Activated naive CD4-positive, alpha-beta T cell treated with anti-CD3 and anti-CD28 coated beads for 36 hours (primary cell): ENCODE measurements at places on chromosomes 5 and 9. TPM values are rescaled to one million over a fixed set of nuclear protein-coding genes. Genes with fewer than 3 reads are reported as not detected.

- H3K4me3 ChIP-seq = no peak overlapping the region
- no peaks in the 10 kb centered on the region for H3K4me1 ChIP-seq
- H3K27me3 ChIP-seq = no peaks in the 10 kb centered on the region
- no peak overlapping the region for H3K27ac ChIP-seq
- no peaks in the 10 kb centered on the region for H3K36me3 ChIP-seq
These were observed 166.5 kb upstream of the IZUMO3 start for GRCh38 chr9:24712206-24712605.

The GDNF gene
- not detected for total RNA-seq

GRCh38 chr5:181282874-181283273, 21.9 kb upstream of the TRIM52 start:
- no peak overlapping the region for H3K4me3 ChIP-seq
- H3K4me1 ChIP-seq = no peaks in the 10 kb centered on the region
- no peaks in the 10 kb centered on the region for H3K36me3 ChIP-seq
- DNase-seq = no peak

GRCh38 chr5:29214839-29215238, 1978.6 kb upstream of the CDH6 start:
- no peaks in the 10 kb centered on the region for H3K36me3 ChIP-seq
- no peaks in the 10 kb centered on the region for H3K4me1 ChIP-seq
- DNase-seq = no peak
- no peaks in the 10 kb centered on the region for H3K27me3 ChIP-seq
- H3K27ac ChIP-seq = no peak overlapping the region

DNA sequence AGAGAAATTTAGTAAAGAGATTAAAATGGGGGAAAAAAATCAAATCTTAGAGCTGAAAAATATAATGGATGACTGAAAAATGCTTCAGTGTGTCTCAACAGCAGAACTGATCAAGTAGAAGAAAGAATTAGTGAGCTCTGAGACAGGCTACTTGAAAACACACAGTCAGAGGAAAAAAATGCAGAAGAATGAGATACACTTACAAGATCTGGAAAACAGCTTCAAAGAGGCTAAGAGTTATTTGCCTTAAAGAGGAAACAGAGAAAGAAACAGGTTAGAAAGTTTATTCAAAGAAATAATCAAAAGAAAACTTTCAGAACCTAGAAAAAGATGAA, 70.5 kb upstream of the OR2K2 start:
- H3K36me3 ChIP-seq = peaks cover 74% of the 10 kb centered on the region
- no peak overlapping the region for H3K27ac ChIP-seq
- no peak for DNase-seq
- H3K4me3 ChIP-seq = no peak overlapping the region

The TAF11L5 gene
- not detected for total RNA-seq

The LRRC19 gene
- total RNA-seq = not detected

DNA sequence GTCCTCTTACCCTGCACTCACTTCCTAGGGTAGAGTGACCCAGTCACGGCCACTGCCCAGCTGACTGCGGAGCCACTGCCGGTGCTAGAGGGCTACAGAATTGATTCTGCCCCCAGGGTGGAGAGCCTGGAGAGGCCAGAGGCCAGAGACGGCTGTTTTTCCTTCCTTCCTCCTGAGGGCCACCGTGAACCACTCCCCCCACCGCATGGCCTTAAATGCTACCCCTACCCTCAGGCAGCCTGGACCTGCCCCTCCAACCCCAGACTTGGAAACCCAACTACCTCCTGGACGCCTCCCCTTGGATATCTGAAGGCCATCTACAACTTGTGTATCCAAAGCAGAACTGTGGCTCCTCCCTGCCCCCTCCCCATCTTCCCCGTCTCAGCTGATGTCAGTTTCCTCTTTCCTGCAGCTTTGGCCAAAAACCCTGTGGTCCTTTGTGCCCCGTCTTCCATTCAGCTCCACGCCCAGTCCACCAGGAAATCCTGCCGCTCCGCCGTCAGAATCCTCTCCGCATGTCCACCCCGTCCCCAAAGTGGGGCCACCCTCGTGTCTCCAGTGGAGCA, 16.3 kb downstream of the SH2D3C start:
- H3K27me3 ChIP-seq = no peaks in the 10 kb centered on the region
- H3K27ac ChIP-seq = no peak overlapping the region
- H3K4me1 ChIP-seq = peaks cover 27% of the 10 kb centered on the region
- H3K4me3 ChIP-seq = no peak overlapping the region
- no peak for DNase-seq

DNA sequence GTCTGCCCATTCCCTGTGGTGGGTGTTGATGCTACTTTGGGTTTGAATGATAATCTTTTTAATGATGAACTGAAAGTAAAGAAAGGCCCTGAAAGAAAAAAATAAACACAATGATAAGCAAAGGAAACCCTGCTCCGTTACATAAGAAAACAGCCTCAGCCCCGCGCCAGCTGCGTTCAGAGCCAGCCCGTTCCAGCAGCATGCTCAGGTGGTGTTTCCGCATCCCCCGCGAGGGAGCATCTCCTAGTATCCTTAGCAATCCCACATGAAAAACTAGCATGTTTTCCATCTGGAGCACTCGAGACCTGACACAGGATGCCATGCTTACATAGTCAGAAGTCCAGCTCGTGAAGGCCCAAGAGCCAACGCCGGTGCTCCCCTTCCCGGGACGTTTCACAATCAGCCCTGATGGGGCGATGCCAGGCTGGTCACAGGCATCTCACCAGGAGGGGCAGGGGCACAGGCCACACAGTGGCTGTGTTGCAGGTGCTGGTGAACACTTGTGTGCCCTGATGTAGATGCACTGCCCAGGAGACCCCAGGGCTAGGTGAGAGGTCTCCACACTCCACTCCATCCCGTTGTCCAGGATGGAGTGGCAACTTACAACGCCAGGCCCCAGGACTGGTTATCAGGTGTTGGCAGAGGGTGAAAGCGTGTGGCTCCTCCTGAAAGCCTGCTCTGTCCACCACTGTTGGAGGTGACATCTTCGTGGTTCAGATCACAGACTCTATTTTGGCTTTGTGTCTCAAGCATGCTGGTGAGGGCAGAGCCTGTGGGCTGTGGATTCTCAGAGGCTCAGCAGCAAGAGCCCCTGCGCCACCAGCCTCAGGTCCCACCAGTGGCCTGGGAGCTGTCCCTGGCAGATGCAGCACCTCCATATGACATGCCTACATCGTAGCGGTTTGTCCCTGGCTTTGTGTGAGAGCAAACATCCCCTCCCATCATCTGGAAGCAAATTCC, 246.8 kb upstream of the IRX1 start:
- peaks cover 3% of the 10 kb centered on the region for H3K27me3 ChIP-seq
- H3K27ac ChIP-seq = no peak overlapping the region
- DNase-seq = no peak
- no peak overlapping the region for H3K4me3 ChIP-seq
- no peaks in the 10 kb centered on the region for H3K4me1 ChIP-seq

The EIF4EBP3 gene
- 27.2 TPM for total RNA-seq

The PCDHGA6 gene
- total RNA-seq = 0.07 TPM

GRCh38 chr9:134630393-134630790, 11.2 kb upstream of the COL5A1 start:
- no peaks in the 10 kb centered on the region for H3K4me1 ChIP-seq
- DNase-seq = no peak
- H3K27ac ChIP-seq = no peak overlapping the region

DNA sequence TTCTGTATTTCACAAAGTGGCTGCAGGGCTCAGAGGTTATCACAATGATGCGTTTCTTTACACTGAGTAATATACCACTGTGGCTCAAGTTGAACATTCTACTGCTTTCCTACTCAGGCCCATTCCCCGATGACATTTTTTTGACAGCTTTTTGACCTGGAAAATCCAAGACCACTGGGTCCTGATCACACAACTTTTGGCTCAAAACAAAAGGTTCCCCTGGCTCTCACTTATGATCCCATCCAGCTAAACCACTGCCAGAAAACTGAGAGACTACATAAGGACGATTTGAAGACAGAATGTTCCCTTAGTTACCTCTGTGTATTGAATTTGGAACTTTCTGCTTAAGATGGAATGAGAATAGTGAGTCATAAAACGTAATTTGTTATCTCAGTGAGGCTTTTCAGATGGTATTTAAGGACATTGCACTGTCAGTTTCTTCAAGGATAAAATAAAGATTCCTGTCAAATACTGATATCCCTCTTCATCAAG, 78.0 kb upstream of the FBXL7 start:
- no peak for DNase-seq
- no peaks in the 10 kb centered on the region for H3K4me1 ChIP-seq
- no peak overlapping the region for H3K27ac ChIP-seq
- H3K36me3 ChIP-seq = no peaks in the 10 kb centered on the region
- H3K4me3 ChIP-seq = no peak overlapping the region

The PIP5K1B gene
- 0.38 TPM for total RNA-seq

DNA sequence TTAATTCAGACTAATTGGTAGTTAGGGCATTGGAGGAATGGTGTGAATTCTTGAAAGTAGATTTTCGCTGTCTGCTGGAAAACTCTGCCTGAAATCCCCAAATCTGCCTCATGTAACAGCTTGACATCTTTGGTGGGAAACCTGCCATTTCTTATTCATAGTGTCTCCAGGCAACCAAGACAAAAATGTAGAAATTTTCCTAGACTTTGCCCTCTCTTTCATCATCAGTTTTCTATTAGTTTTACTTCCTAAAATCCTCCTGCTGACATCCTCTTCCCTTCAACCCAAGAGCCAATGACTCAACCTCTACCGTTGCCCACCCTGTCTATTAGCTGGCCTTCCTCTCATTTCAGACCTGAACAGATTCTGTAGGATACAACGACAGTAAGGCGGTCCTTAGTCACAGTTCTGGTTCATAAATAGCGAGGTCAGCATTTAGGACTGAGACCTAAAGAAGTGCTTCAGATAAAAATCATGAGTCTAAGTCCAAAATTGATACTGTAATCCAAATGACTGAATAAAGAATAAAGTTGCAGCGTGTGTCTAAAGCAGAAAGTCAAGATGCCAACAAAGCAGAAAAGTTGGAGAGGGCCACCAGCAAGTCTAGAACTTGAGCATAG, 133.9 kb downstream of the MUSK start:
- no peak overlapping the region for H3K4me3 ChIP-seq
- no peaks in the 10 kb centered on the region for H3K4me1 ChIP-seq
- H3K27me3 ChIP-seq = no peaks in the 10 kb centered on the region

DNA sequence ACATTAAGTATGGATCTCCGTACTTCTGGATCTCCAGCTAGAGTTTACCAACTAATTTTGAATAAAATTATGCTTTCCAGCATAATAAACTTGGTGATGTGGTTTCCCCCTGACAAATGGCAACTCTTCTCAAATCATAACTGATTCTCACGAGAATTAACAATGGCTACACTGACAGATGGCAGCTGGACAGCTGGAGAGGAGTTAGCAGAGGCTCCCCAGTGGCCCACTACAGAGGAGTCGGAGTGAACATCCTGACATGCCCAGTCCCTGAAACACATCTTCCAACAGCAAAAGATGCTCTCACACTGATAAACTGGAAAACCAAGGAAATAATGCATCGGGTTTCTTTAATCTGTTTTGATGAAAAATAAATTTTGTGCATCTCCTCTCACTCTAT, 239.6 kb downstream of the MAN2A1 start:
- no peak overlapping the region for H3K4me3 ChIP-seq
- no peak overlapping the region for H3K27ac ChIP-seq
- no peaks in the 10 kb centered on the region for H3K27me3 ChIP-seq
- no peak for DNase-seq
- no peaks in the 10 kb centered on the region for H3K4me1 ChIP-seq

- no peak overlapping the region for H3K27ac ChIP-seq
- H3K27me3 ChIP-seq = no peaks in the 10 kb centered on the region
- no peaks in the 10 kb centered on the region for H3K4me1 ChIP-seq
- no peak overlapping the region for H3K4me3 ChIP-seq
These were observed 46.2 kb upstream of the POU5F2 start for GRCh38 chr5:93787598-93787997.

- no peaks in the 10 kb centered on the region for H3K27me3 ChIP-seq
- no peak for DNase-seq
- no peaks in the 10 kb centered on the region for H3K4me1 ChIP-seq
- H3K36me3 ChIP-seq = no peaks in the 10 kb centered on the region
- no peak overlapping the region for H3K4me3 ChIP-seq
- H3K27ac ChIP-seq = no peak overlapping the region
These were observed 97.7 kb upstream of the HCN1 start for GRCh38 chr5:45793638-45794532.

The KCTD16 gene
- total RNA-seq = 0.27 TPM

GRCh38 chr5:137733006-137733405, 2.9 kb downstream of the KLHL3 start:
- peaks cover 47% of the 10 kb centered on the region for H3K4me1 ChIP-seq
- H3K36me3 ChIP-seq = peaks cover 1% of the 10 kb centered on the region
- no peak overlapping the region for H3K4me3 ChIP-seq
- H3K27ac ChIP-seq = no peak overlapping the region
- no peaks in the 10 kb centered on the region for H3K27me3 ChIP-seq

The SLC6A18 gene
- total RNA-seq = not detected

DNA sequence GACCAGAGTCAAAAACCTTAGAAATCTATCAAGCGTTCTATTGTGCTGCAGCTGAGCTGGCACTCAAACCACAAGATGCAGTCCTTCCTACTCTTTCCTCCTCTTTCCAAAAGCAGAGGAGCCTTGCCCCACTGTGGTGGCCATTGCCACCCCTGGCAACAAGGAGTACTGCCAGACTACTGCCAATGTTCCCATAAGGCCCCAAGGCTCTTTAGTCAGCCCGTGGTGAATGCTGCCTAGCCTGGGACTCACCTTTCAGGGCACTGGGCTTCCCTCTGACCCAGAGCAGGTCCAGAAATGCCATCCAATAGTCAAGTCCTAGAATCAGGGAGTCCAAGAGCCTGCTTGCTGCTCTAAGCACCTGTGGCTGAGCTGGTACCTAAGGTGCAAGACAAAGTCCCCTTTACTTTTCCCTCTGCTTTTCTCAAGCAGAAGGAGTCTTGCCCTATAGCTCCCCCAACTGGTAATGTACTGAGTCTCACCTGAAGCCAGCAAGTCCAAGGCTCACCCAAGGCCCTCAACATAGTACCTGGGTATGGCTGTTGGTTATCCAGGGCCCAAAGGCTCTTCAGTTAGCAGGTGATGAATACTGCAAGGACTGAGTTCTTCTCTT, 219.4 kb downstream of the ATPSCKMT start:
- H3K4me3 ChIP-seq = no peak overlapping the region
- no peaks in the 10 kb centered on the region for H3K36me3 ChIP-seq
- no peak for DNase-seq
- no peak overlapping the region for H3K27ac ChIP-seq
- H3K27me3 ChIP-seq = no peaks in the 10 kb centered on the region
- H3K4me1 ChIP-seq = no peaks in the 10 kb centered on the region

DNA sequence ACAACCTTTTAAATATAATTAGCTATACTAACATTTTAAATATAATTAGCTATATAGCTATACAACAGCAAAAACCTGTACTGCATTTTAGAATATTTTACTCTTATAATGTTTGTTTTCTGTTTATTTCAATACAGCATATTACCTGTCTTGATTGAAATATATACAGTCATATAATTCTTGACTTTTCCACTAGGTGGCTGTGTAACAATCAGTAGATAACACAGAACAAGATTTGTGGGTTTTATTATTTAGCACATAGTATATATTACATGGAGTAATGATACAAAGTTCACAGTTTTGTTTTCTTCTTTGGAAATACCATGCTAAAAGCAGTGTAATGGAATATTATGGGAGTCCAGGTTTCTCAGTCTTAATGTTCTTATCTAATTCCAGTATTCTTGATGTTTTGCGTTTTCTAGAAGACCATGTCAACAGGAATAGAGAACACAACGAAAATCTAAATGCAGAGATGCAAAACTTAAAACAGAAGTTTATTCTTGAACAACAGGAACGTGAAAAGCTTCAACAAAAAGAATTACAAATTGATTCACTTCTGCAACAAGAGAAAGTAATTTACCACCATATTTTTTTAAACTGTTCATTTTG, 13.3 kb downstream of the HMMR start:
- H3K4me3 ChIP-seq = no peak overlapping the region
- H3K27me3 ChIP-seq = no peaks in the 10 kb centered on the region
- no peak overlapping the region for H3K27ac ChIP-seq

GRCh38 chr5:164650427-164650826, 1145.0 kb downstream of the MAT2B start:
- no peaks in the 10 kb centered on the region for H3K4me1 ChIP-seq
- H3K4me3 ChIP-seq = no peak overlapping the region
- H3K27ac ChIP-seq = no peak overlapping the region
- H3K27me3 ChIP-seq = no peaks in the 10 kb centered on the region
- no peaks in the 10 kb centered on the region for H3K36me3 ChIP-seq
